ENCODE measurements at places on chromosomes 1 and 21.

DNA sequence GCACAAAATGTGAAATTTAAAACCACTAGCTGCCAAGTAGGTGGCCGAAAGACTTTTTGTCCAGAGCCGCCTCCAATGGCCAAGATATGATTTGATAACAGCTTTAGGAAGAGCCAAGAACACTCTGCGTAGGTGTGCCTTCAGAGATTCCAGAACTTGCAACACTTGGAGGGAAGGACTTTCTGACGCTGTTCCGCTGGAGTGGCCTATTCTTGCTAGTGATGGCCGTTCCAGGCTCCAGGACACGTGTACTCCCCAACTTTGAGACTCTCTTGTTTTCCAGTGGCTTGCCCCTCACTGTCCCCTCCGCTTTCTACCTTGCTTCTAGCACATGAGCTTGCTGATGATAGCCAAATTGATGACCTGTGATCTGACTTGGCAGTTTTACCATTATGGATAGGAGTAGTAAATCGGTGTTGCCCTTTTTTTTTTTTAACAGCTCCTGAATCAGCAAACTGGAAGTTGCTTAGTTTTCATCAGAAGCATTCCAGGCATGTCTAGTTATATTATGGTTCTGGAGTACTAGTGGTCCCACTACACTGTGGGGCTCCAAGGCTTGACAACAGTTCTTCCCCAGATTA is 1.0 kb downstream of the PRDX6 start:
- no peak for DNase-seq

DNA sequence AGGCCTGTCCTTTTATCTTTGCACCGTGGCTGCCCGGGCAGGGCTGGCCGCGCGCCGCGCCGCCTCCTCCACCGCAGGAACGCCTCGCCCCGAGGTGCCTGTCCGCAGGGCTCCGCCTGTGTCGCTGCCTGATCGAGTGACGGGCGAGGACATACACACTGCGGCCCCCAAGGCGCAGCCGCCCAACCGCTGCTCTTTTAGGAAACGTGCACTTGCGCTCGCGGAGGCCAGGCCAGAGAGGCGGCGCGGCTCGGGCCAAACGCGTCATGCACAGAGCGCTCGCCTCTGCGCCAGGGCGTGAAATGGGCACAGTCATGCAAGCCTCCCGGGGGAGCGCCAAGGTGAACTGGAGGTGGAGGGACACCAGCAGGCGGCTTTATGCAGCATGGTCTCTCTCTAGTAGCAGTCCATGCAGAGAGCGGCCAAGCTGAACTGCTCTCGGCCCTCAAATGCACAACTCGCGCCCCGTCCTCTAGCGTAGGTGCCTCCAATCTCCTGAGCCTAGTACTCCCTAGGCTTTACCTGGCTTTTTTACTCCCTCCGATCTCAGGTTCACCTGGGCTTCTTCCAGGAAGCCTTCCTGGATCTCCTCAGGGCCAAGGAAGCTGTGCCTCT is 12.9 kb downstream of the TRABD2B start:
- no peak for DNase-seq

- DNase-seq, result no peak
Measured at GRCh38 chr21:44816761-44817505, 929 bp downstream of the SUMO3 start.

DNA sequence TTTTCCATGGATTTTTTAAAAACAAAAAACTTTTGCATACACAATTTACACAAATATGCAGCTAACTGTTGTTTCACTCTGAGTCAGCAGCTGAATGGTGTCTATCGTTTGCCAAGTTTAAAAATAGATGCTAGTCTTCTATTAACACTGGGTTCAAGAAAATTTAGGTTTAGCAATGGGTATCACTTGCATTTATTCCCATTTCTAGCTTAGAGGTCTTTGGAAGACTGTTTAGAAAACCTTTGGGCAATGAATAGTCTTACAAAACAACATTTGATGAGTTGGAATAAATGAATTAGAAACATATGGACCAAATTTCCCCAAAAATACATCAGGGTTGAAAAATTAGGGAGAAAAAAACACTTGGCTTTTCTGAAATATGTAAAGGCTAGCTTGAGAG is 165.8 kb downstream of the LYPLAL1 start:
- DNase-seq, result no peak

DNA sequence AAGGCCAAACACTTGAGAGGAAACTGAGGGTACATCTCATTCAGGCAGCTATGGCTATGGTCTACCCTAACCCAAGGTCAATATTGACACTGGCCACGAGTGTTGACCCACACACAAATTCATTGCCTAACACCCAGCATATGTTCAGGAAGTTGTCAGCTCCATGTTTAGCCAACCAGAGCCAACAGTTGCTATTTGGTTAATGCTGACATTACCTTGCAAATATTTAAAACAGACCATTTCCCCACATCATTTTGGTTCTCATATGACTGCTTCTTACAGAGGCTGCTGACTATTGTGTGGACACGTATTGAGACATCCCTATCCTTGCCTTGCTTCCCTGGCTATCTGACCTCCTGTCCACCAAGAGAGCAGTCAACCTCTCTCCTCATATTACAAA is 97.3 kb downstream of the LMX1A start:
- no peak for DNase-seq

GRCh38 chr1:152111515-152111968 is 3.7 kb downstream of the TCHH start:
- no peak for DNase-seq

- DNase-seq, result no peak
Measured at GRCh38 chr1:27941671-27942540, 7.1 kb downstream of the SMPDL3B start.

DNA sequence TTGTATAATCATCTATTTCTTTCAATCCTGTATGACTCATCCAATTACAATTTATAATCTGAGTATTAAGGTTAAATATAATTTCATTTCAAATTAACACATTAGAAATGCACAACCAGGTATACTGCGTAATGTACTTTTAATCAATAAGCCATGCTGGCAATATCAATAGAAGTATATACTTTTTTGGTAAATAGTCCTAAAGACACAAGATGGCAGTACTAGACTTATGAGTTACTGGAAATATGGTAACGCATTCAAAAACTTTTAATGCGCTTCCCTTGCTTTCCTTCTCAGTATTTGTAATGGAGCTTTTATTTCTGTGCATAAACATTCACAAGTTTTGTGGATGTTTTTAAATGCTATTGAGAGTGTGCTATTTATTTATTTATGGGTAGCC is 1162.0 kb upstream of the TMPRSS15 start:
- DNase-seq, result no peak

GRCh38 chr1:28296401-28297261 is 32.2 kb upstream of the MED18 start:
- no peak for DNase-seq

DNA sequence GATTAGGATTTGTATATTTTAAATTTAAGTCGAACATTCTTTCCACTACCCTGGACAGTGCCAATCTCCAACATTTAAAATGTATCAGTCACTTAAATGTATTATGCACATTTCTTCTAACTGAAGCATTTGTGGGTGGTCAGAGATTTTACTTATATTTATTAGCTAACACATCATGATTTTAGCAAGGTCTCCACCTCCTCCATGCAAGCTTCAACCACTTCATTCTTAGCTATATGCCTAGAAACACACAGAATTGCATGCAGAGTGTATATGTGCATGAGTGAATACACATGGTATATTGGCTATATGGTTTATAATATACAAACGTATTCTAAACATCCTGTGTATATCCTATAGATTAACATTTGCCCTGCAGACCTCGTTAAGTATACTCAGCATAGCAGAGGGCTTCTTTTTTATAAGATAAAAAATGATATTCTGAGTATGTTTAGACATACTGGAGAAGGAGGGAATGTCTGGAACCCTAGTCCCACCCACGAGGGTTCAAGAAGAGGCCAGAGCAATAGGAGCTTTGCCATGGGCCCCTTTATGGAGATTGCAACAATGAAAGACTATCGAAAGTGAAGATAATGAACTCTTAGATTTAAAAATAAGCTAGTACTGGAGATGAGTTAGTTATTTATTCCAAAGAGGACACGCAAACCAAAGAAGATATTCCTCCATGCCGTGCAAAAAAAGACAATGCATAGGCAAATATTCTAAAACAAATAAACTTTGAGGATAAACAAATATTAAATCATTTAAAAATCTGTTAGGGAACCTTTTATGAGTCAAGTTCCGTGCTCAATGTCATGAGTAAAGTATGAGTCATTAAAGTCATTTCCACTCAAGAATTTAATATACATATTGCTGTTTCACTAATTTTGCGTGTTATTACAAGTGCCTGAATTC is 480.4 kb downstream of the SIPA1L2 start:
- DNase-seq, result no peak

DNA sequence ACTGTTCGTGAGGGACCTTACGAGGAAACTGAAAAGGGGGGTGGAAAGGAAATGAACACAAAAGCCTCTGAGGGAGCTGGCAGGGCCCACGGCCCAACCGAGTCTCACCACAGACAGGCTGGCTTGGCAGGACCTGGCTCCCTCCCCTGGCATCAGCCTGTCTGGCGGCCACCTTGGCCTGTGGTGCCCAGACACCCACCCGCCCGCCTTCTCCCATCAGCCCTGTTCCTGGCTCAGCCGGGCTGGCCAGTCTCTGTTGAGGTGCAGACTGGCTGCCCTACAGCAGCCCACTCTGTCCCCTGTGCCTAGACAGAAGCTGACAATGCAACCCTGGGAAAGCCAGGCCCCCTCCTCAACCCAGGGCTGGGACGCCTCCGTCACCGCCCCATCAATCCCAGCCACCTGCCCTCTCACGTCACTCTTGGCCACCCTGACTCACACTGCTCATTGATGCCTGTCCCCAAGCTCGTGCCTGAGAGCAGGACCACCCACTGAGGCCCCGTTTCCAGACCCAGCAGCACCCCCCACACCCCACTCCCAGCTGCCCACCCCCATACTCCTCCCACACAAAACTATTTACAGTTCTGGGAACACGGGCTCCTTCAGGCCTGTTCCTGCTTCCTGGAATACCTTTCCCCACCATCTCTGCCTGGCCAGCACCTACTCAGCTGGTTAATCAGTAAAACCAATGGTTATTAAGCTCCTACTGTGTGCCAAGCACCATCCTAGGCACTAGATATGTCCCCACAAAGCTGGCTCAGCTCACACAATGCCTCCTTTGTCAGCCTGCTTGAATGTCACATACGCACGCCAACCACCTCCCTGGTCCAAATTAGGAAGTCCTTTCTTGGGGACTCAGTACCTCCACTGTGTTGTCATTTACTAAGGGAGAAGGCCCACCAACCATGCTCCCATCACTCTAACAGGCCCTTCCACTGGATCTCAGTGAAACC is 22.7 kb downstream of the SDC3 start:
- no peak for DNase-seq

GRCh38 chr1:161678500-161678899 is 15.6 kb downstream of the FCGR2B start:
- no peak for DNase-seq

DNA sequence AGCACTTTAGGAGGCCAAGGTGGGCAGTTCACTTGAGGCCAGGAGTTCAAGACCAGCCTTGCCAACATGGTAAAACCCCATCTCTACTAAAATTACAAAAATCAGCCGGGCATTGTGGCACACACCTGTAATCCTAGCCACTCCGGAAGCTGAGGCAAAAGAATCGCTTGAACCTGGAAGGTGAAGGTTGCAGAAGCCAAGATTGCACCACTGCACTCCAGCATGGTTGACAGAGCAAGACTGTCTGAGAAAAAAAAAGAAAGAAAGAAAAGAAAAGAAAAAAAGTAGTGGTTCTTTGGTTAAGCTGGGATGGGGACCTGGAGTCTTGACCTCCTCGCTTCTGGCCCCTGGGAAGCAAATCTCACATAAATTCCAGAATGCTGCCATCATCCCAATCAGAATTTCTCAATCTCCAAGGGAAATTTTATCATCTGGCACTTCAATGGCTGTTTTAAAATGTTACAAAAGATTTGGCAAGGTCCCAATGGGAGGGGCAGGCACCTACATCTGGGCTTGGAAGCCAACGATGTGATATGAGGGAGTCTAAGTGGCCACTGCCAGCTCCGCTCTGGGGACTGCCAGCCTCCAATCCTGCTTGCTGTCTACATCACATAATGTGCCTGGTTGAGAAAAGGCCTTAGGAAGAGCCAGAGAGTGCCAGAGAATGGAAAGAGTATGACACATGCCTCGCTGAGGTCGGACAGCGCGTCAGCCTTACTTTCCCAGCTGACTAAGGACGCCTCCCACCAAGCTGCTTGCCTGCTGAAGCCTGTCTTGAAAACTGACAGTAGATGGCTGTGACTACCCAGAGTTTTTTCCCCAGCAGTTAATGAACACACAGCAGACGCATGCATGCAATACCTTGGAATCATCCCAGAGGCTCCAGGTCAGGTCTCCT is 42.1 kb upstream of the SRP9 start:
- no peak for DNase-seq

DNA sequence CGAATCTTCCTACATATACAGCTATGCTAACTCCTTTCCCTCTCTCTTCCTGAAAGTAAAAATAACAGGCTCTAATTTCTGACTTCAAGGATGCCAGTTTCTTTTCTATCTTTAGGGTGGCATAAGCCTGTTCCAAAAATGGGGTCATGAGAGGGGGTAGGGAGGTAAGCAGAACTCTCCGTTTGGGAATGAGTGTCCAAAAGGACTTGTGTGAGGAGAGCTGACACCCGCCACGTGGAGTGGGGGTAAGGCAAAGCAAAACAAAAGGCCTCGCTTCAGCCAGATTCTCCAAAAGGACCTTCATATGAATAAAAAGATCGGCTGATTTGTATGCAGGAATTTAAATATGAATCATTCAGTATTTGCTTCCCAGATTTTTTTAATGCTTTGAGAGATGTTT is 28.6 kb downstream of the PLPPR4 start:
- no peak for DNase-seq

DNA sequence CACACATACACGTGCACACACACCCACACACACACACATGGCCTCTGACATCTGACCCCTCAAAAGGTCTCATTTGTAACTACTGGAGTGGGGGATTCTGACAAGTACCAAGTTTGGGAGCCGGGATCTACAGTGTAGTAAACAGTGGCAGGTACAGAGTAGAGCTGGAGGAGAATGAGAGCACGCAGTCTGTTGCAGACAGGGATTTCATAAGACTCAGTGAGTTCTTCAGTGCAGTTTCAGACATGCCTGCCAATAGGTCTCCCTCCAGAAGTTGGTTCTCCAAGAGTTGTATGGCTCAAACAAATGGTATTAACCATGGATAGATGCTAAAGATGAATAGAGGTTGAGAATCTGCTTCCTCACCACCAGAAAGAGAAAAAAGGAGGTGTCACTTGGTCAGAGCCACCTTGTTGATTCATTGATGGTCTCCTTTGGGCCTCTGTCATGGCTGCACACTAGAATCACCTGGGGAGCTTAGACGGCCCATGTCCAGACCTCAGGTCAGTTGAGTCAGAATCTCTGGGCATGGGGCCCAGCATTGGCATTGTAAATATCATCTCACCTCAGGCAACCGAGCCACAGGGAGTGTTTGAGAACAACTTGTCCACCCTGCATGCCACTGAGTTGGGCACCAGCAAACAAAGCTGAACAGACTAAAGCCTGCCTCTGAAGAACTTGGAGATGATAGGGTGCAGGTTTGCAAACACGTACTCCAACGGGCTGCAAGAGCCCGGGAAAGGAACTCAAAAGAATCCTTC is 122.1 kb downstream of the EDEM3 start:
- DNase-seq, result no peak

DNA sequence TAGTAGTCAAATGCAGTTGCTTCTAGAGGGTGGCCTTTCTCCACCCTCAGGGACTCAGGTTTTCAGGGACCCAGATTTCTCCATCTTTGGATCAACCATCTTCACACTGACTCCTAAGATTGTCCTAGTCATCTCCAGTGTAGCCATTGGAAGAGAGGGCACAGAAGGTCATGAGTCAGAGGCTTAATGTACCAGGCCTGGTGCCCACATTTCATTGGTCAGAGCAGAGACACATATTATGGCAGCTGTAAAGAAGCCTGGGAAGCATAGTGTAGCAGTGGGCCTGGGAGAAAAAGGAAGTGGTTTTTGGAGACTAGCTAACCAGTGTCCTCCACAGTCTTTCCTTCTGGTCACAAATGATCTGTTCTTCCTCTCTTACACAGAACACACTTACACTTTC is 122.5 kb downstream of the GIPC2 start:
- DNase-seq, result no peak
